ENCODE measurements at places on chromosomes 4 and X.

DNA sequence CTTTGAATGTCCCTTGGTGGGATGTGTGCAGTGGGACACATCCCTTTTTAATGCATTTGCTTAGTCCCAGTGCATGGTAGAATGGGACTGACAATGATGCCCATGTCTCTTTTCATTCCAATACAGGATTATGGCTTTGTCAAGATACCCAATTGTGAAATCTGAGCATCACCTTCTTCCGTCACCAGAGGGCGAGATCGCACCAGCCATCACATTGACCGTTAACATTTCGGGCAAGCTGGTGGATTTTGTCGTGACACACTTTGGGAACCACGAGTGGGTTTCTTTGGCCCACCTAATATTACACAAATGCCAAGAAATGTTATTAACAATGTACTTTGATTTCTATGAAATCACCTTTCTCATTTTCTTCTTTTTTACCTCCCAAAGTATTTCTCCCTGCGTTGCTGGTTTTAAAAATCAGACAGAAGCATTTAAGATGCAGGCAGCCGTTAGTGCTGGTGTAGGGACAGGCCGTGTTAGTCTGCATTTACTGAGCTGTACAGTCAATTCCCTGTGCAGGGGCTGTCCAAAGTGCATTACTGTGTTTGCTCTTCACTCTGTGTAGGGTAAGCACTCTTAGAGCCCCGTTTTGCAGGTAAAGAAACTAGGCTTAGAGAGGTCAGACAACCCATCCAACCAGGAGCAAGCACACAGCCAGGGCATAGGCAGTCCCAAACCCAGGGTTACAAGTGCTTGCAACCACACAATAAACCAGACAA is 46.5 kb downstream of the CWH43 start:
- no peak for DNase-seq

GRCh38 chr4:181863856-181864255 is 379.3 kb upstream of the TENM3 start:
- DNase-seq: no peak

GRCh38 chr4:58214376-58214775 is 1104.2 kb upstream of the IGFBP7 start:
- peak; percentile 55 for DNase-seq

- DNase-seq: no peak
Observed at GRCh38 chr4:122658377-122658776, 37.5 kb upstream of the IL21 start.

- peak; percentile 84 for DNase-seq
Observed at GRCh38 chrX:69128588-69128987, 36.7 kb downstream of the PJA1 start.

DNA sequence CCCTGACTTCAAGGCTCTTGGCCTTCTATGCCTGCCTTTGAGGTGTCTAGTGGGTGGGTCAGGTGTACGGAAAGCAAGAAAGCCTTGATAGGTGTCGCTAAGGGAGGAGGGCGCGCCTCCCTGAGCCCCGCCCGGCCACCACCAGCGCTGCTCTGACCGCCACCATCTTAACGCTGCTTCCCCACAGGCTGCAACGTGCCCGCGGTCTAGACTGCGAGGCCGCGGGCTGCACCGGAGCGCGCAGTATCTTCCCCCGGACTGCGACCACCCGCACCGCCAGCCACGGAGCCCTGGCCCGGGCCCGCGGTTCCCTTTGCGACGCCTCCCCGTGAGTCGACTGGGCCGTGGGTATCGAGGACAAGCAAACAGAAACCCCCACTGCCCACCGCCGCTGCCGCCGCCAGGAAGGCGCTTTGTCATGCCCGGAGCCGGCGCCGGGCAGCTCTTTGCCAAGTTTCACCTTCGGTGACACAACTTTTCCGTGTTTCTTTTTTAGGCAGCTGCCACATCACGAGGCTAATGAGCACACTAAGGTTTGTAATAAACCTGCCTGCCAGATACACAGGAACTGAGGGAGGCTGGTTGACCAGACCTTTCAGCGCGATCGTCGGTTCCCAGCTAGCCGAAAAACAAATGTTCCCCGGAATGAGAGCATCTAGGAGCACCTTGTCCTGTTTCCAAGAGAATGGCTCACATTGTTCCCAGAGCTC is 335.8 kb upstream of the F9 start:
- peak; percentile 64 for DNase-seq

DNA sequence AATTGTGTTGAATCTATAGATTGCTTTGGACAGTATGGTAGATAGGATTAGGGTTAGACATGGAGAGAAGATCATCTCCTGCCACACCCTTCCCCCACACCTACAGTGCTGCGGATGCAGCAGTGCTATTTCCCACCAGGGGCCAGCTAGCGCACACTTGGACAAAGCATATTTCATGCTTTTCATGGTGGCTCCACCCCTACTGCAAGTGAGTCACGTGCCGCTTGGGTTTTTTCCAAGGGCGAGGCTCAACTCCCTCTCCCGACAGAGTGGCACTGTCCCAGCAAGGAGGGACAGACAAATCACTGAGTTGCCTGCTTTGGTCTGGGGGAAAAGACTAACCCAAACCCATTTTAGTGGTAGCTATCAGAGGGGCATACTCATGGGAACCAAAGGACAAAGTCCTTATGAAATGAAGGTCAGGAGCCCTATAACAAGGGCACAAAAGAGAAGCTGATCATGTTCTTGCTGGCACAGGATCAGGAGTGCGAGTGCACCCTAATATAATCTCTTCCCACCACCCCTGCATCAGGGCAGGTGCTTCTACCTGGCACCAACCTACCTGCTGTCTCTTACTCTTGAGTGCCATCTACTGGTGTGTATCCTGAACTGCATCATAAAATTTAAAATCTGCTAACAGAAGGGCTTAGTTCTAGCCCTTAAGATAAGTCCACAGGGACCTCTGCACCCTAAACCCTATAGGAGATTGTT is 55.1 kb upstream of the PGAM4 start:
- DNase-seq: peak; percentile 50

GRCh38 chr4:12778191-12778590 is 705.9 kb downstream of the RAB28 start:
- no peak for DNase-seq

DNA sequence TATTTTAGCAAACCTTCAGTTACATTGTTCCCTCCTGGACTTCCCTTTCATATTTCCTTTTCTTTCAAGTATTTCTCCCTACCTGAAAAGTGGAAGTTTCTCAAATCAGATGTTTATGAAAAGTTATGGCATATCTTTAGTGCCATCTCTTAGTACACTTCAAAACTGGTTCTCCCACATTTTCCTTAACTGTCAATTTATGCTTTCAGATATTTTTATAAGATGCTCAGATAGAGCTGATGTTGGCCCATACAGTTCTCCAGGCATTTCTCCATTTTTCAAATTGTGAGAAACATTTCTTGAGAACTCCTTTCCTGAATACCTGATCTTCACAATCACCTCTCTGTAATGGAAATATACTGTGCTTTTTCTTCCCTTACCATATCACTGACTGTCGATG is 32.5 kb upstream of the AP1AR start:
- DNase-seq: no peak

DNA sequence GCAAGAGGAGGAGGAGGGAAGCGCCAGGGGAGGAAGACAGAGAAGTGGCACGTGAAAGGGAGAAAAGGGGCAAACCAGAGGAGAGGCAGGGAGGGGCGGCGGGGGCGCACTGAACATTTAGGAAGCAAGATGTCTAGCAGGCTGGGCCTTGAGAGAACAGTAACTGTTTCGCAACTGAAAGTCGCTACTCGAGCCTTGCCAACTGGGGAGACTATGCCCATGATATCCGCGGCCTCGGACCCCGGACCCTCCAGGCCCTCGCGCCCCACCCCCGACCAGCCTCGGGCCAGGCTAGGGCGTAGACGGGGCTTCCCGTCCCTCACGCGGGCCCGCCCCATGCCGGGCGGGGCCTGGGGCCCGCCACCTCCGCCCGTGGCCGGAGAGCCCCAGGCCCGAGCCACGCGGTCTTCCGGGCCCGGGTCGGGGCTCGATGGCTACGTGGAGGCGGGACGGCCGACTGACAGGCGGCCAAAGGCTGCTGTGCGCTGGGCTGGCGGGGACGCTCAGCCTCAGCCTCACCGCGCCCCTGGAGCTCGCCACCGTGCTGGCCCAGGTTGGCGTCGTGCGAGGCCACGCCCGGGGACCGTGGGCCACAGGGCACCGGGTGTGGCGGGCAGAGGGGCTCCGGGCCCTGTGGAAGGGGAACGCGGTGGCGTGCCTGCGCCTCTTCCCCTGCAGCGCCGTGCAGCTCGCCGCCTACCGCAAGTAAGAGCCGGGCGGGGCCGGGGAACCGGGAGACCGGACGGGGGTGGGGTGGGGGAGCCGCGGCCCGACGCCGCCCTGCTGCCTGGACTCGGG is at the start of gene SLC25A43:
Gene SLC25A43 (plus strand): TSS at position 363 of the 798 bp plus-strand sequence. CDS start 68 bp downstream, at position 431.
- peak; percentile 55 for DNase-seq

GRCh38 chrX:75151827-75152592 is 4.1 kb downstream of the ABCB7 start:
- DNase-seq: no peak

DNA sequence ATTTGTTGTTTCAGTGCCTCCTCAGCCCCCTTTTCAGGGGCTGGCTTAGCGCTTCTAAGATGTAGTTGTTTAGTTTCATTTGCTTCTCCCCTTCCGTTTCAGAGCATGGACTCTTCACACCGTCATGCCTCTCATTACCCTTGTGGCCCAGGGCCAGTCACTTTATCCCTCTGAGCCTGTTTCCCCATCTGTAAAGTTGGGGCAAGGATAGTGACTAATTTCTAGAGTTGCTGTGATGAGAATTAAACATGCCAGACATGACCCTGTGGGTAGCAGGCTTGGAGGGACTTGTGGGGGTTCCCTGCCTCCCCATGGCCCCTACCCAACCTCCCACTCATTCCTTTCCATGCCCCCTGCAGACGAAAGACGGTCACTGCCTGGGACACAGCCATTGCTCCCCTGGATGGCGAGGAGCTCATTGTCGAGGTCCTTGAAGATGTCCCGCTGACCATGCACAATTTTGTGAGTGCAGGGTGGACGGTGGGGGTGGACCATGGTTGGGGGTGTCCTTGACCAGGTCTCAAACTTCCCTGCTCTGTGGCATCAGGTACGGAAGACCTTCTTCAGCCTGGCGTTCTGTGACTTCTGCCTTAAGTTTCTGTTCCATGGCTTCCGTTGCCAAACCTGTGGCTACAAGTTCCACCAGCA is 3.6 kb downstream of the ARAF start:
- no peak for DNase-seq

- no peak for DNase-seq
Observed at GRCh38 chr4:145851511-145852201, 87.0 kb downstream of the ZNF827 start.

DNA sequence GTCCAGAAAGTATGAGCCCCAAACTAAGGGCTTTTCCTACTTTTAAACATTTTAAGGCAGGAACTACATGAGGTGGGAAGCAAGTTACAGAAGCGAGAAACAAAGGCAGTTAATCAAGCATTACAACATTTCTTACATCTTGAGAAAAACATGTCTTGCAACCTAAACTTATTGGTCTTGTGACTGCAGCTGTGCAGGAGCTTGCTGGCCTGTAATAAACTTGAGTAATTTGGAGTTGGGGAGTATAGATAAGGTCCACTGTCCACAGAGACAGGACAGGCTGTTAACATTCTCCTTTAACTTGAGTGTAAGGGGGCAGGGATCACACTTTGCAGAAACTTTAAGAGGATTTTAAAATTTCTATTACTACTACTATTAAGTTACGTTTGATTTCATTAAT is 2.7 kb upstream of the UGT8 start:
- no peak for DNase-seq

- peak; percentile 60 for DNase-seq
Observed at GRCh38 chrX:16002185-16002584, 121.2 kb upstream of the GRPR start.

DNA sequence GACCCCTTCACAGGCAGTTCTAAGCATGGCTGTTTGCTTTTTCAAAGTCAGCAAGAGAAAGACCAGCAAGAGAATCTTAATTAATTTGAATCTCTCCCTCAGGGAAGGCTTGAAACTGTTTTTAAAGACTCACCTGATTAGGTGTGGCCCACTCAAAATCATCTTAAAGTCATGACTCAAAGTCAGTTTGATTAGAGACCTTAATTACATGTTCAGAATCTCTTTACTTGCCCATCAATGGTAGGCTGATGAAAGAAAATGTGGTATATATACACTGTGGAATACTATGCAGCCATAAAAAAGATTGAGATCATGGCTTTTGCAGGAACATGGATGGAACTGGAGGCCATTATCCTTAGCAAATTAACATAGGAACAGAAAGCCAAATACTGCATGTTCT is 247.5 kb upstream of the PRKX start:
- no peak for DNase-seq

- peak; percentile 10 for DNase-seq
Observed at GRCh38 chrX:56790778-56791177, 61.7 kb downstream of the NBDY start.

DNA sequence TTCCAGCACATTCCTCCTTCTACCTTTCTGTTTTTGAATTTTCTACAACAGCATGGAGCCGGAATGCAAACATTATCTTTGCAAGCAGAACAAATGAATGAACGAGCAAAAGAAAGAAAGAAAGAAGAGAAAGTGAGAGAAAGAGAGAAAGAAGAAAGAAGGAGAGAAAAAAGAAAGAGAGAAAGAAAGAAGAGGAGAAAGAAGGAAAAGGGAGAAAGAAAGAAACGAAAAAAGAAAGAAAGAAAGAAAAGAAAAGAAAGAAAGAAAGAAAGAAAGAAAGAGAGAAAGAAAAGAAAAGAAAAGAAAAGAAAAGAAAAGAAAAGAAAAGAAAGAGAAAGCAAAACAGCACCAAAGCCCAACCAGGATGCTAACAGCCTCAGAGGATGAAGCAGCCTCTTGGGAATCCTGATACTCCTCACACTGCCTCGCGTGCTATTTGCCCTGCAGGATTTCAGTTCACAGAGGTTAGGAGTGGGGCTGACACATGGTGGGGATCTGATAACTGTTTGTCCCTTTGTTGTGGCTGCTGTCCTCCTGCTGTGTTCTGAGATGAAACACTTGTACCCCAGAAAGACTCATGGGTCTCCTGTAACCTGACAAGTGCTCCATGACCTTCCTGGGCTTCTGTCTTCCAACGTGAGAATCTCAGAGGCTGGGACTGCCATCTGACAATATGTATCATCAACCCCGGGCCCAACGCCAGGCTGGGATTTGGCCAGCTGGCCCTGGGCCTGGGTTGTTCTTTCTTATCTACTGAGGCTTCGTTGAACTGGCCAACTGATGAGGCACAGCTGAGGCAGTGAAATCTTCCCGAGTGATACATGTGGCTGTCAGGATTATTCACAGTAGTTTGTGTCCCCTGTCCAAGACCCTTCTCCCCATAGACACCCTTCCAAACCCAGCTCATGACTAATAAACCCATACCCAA is 61.0 kb downstream of the SEPSECS start:
- DNase-seq: no peak

DNA sequence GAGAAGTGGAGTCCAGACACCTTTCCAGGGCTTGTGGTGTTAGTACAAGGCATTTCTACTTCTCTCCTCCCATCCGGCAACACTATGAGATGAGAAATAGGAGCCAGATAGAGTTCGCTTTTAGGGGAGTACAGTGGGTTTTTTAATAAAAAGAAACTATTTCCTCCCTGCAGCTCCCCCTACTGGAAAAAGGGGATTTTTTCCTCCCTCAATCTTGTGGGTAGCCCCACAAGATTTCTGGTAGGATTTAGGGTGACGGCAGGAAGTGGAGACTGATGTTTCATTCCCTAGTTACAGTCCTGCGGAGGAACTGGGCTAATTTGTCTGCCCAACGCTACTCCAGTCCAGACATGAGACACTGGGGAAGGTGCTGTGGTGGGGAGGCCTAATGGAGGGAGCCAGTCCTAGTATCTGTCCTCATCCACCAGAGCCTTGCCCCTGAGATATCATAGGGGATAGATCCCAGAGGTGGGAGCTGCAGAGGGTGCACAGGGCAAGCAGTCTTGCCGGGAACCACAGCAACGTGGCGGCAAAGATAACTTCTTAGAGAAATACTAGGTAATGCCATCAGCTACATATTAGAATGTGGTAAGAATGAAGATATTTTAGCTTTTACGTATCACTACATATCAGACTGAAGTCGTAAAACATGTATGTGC is 45.5 kb upstream of the PRKG2 start:
- no peak for DNase-seq
